Activated CD4-positive, CD25-positive, alpha-beta regulatory T cell (primary cell): ENCODE measurements at places on chromosomes 3 and 15.
A peak's percentile ranks its signal among the peaks of the same experiment; 100 is the strongest.

GRCh38 chr3:73080216-73080966 lies 18.9 kb downstream of the EBLN2 start:
- DNase-seq: no peak

DNA sequence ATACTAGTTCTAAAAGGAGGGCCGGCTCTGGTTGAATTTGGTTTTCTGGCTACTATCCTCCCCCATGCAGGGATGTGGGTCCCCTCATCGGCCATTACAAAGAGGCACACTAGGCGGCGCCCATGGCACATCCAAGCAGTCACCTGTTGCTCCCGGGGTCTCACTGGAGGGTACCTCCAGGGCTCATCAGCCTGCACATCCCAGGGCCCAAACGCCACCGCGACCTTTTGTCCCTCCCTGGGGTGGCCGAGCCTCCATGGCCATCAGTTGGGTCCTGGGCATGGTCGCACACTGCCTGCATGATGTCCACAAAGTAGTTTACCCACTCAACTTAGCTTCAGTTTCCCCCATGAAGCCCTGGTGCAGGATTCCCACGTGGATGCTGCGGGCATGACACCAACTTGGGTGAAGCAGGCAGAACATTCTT lies 28.3 kb downstream of the IDH3A start:
- DNase-seq: no peak

- no peak for DNase-seq
These were observed at the start of gene SST for GRCh38 chr3:187669675-187670504. Gene SST, minus strand, starts transcription at chr3:187670394. Its CDS starts 103 bp downstream, at chr3:187670291.

- no peak for DNase-seq
These were observed 1.3 kb downstream of the XIRP1 start for GRCh38 chr3:39191111-39191510.

DNA sequence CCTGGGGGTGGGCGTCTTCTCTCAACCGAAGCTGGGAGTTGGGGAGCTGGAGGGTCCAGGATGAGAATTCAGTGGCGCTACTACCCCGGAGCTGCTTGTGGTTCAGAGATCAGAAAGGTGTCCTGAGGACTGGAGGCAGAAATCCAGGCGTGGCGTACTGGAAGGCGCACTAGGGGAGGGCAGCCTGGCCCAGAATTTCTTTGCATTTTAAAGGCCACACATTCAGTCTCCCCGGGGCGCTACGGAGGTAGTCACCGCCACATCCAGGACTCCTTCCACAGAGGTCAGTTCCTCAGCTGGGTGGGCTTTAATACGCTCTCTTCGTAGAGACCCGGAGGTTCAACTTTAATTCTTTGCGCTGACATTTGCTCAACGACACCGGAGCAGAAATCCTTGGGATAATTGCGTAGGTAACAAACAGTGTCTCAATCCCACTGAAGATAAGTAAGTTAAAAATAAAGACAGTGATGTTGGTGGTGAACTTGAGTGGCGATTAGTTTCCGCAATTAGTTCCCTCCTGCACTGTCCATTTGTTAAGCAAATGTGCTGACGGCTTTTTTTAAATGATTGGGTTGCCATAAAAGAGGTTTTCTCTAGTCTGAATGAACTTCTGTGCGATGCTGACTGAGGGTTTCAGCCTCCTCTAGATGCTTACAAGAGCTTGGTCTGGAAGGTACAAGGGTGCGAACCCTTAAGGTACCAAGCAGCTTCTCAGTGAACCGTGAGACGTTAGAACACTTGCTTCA lies 535 bp downstream of the MCTP2 start:
- DNase-seq: no peak

- DNase-seq: no peak
These were observed 53.7 kb upstream of the ZNF280D start for GRCh38 chr15:56786966-56787365.

DNA sequence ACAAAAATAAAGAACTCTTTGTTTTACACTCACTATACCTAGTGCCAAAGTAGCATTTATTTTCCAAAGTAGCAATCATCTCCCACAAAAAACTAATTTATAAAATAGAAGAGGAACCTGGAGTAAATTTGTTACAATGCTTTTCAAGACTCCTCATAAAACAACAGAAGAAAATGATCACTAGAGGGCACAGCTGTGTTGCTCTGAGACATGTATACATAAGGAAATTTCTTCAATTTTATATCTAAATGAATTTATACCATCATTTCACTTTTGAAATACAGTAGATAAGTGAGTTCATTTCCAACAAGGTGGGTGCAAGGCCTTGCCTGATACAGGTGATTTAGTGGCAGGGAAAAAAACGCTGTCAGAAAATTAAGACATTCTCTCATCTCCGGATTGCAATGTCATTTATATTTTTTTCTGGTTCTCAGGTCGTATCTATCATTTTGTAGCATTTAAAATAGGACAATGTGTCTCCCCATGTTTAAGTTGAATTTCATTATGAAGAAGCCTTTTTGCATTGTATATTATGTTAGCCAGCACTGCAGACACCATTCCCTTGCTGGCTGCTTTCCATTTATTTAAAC lies 25.3 kb upstream of the ARHGEF26 start:
- DNase-seq: no peak

GRCh38 chr3:134772591-134772990 lies 22.5 kb upstream of the EPHB1 start:
- DNase-seq: no peak

DNA sequence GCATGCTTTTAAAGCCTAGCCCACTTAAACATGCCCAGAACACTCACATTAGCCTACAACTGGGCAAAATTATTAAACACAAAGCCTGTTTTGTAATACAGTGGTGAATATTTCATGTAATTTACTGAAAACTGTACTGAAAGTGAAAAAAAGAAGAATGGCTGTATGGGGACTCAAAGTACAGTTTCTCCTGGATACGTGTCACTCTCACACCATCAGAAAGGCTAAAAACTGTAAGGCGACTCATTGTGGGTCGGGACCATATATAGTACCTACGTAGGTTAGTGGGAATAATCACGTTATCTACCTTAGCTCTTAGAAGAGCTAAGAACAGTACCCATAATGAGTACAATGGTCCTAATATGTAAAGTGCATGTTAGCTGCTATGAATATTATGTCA lies 80.2 kb upstream of the SPATA12 start:
- DNase-seq: no peak

GRCh38 chr3:49703443-49703927 lies 14.1 kb downstream of the RNF123 start:
- DNase-seq: peak; percentile 40

GRCh38 chr3:60289341-60290121 lies 961.7 kb downstream of the FHIT start:
- DNase-seq: no peak

GRCh38 chr3:107189158-107189791 lies 188.0 kb upstream of the CCDC54 start:
- DNase-seq: no peak

DNA sequence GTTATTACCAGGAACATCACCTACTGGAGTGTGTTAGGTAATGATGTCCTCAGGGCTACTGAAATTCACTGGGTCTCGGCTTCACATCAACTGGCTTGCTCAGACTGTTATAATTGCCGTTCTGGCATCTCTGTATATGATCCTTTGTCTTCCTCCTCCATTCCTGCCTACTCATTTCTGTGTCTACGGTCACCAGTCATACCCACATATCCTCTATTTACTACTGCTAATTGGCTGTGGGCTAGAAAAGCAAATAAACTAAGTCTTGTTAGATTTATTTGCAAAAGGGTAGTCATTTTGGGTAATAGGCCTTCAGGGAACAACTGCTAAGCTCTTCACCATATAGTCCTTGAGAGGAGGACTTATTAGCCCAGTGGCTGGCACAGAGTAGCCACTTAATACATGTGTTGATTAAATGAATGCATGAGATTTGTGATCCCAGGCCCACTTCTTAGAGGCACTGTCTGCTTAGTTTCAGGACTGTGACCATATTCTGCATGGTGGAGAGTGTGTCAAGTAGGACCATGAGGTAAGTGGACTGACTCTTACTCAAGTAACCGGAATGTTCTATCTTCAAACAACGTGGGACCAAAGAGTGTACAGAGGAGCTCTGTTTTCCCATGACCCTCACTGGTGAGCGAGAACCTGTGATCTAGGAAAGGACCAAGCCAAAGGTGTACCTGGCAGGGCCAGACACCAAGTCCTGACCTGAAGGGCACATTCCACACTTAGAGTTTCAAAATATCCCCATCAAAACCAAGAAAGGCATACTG lies 13.2 kb downstream of the ZDHHC3 start:
- DNase-seq: no peak

- DNase-seq: no peak
These were observed 38.3 kb downstream of the ADGRG7 start for GRCh38 chr3:100647657-100648056.

GRCh38 chr3:101994386-101994785 lies 145.1 kb downstream of the NFKBIZ start:
- no peak for DNase-seq

DNA sequence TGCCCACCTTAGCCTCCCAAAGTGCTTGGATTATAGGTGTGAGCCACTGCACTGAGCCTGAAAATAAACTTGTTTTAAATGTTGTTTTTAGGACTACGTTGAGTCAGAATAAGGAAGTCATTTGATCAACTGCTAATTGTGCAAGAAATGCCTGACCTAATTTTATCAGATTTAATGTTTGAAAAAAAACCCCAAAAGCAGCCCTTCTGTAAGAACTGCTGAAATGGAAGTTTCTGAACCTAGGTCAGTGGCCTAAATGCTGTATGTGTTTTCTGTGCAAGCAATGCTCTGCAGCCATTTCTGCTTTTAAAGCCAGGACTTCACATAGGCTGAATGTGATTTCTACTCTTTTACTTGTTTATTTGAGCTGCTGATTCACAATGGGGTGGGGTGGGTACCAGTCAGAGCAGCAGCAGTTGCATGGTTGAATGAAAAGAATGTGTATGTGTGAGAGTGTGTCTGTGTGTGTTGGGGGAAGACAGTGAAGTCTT lies 6.6 kb downstream of the GPX1 start:
- no peak for DNase-seq

- DNase-seq: no peak
These were observed 890.9 kb upstream of the CFAP20DC start for GRCh38 chr3:59940718-59941117.

DNA sequence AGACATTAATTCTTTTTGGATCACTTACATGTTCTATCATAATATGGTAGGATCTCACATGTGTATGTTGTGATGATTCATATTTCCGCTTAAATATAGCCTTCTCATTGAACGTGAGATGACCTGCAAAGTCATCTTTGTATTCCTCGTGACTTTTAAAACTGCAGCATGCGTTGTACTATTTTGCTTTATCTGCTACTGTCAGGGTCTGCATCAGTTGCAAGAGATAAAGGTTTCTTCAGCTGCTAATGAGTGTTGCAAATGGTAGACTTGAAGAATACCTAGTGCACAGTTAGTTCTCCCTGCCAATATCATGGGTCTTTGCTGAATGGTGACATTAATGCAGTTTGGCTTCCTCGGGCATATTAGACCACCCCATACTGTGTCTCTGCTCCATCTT lies 31.8 kb downstream of the REC114 start:
- no peak for DNase-seq

- no peak for DNase-seq
These were observed 31.7 kb downstream of the ECT2 start for GRCh38 chr3:172782235-172782634.

DNA sequence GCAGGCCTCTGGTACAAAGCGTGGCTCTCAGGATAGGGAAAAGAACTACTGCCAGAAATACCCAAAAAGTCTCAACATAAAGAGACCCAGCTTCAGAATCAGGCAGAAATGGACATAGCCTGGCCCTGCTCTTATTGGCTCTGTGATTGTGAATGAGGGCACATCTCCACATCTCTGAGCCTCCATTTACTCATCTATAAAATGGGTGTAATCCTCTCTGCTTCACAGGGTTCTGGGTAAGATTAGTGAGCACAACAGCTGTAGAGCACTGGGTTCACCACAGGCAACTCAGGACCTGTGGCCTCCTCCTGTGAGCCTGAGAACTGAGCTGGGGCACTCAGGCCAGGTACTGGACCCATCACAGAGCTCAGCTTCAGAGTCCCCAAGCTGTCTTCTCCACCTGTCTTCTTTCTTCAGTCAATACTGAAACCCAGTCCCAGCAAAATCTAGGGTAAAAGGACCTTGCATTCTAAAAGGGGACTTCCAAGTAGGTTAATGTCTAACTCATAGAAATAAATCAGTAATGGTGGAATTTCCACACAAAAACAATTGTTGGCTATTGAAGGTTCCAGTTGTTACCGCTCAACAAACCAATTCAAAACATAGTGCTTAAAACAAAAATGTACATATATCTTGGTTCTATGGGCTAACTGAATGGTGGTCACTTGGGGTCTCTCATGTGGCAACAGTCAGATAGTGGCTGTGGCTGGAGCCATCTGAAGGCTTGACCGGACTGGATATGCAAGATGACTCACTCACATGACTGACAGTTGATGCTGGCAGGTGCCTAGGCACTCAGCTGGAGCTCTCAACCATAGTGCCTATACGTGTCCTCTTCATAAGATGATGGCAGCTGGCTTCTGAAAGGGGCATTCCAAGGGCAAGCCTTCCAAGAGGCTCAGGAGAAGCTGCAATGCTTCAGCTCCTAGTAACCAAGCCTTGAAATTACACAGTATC lies 47.3 kb downstream of the TRIM42 start:
- no peak for DNase-seq

- no peak for DNase-seq
These were observed 21.4 kb downstream of the GRAMD2A start for GRCh38 chr15:72176159-72176558.

GRCh38 chr15:60804986-60805949 lies 326.3 kb upstream of the ICE2 start:
- no peak for DNase-seq

- no peak for DNase-seq
These were observed 54.6 kb downstream of the PLD1 start for GRCh38 chr3:171755656-171756055.

DNA sequence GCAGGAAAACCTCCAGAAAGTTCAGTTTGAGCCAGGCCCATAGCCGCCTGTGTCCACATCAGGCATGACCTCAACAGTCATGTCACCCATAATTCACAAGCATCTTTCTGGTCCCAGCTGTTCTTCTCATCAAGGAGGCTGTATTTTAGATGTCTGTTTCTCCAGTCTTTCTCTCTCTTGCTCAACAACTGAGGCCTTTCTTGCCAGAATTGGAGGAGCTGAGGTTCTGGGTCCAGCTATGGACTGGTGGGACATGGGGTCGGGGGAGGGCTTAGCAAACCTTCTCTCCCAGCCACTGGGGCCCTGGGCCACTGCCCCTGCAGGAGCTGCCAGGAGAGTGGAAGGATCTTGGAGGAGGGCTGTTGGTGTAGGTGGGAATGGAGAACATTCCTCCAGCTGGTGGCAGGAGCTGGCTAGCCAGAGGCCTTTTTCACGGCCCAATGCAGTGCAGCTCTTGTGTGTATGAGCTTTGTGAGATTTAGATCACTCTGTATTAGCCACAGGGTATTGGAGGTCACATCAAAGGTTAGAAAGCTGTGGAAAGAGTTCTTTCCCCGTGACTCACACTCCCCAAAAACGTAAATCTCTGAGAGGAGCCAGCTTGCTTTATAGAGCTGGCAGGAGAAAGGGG lies 23.5 kb downstream of the MAGEF1 start:
- DNase-seq: no peak
